NCI-H345 (cell line): ENCODE measurements at places on chromosomes 1 and 21.

- no peak for DNase-seq
These were observed 481.1 kb upstream of the PTBP2 start for GRCh38 chr1:96240438-96240837.

- no peak for DNase-seq
These were observed 34.6 kb downstream of the COQ8A start for GRCh38 chr1:226974544-226975258.

- DNase-seq: peak; percentile 58
These were observed 212.5 kb downstream of the TOMM20 start for GRCh38 chr1:234915924-234916675.

- DNase-seq: no peak
These were observed 481.1 kb upstream of the USP24 start for GRCh38 chr1:55696181-55696754.

DNA sequence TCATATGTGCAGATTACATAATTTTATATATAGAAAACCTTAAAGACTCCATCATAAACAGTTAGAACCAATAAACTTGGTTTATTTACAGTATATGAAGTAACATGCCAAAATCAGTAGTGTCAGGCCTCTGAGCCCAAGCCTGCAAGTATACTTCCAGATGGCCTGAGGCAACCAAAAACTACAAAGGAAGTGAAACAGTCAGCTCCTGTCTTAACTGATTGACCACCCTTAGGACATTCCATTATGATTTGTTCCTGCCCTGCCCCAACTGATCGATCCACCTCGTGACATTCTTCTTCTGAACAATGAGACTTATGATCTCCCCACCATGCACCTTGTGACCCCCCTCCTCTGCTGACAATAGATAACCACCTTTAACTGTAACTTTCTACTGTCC, 630.3 kb downstream of the AMY1C start:
- DNase-seq: no peak

GRCh38 chr21:27953340-27954045, 986.6 kb upstream of the ADAMTS5 start:
- no peak for DNase-seq

DNA sequence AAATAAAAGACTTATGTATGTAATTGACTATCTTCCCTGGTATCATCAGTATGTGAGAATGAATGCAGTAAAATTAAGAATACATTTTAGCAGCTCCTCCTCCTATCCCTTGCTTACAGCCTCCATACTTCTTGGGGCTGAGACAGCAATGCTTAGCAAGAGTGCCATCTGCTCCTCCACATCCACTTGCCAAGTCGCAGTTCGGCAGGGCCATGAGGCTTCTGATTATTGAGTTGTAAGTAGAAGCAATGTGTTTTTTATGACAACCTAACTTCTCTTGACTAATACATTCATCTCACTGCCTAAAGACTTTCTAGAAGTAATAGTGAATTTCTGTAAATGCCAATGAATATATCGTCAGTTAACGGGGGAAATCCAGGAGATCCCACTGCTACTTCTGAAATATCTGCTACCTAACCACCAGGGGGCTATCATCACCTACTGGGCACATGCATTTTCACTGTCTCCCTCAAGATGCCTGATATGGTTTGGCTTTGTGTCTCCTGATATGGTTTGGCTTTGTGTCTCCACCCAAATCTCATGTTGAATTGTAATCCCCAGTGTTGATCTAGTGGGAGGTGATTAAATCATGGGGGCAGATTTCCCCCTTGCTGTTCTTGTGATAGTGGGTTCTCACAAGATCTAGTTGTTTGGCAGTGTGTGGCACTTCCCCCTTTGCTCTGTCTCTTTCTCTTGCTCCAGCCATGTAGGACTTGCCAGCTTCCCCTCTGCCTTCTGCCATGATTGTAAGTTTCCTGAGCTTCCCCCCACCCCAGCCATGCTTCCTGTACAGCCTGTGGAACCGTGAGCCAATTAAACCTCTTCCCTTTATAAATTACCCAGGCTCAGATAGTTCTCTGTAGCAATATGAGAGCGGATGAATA, 59.6 kb downstream of the EXTL2 start:
- no peak for DNase-seq

- DNase-seq: no peak
These were observed 23.4 kb upstream of the EFHD2 start for GRCh38 chr1:15386164-15386749.

GRCh38 chr21:43812957-43813655, 23.7 kb downstream of the RRP1 start:
- no peak for DNase-seq

DNA sequence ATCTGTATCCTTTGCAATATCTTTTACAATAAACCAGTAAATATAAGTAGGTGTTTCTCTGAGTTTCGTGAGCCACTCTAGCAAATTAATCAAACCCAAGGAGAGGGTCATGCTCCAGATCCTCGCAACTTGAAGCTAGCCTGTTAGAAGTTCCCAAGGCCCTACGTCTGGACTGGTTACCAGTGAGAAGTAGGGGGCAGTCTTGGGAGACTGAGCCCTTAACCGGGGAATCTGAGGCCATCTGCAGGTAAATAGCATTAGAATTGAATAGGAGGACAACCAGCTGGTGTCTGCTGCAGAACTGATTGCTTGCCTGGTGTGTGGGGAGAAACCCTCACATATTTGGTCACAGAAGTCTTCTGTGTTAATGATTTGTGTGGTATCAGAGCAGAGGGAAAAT, 190.5 kb downstream of the RYR2 start:
- no peak for DNase-seq

GRCh38 chr1:172818841-172819527, 160.1 kb downstream of the FASLG start:
- DNase-seq: no peak

- no peak for DNase-seq
These were observed 113.0 kb downstream of the WDR3 start for GRCh38 chr1:118042501-118042900.

DNA sequence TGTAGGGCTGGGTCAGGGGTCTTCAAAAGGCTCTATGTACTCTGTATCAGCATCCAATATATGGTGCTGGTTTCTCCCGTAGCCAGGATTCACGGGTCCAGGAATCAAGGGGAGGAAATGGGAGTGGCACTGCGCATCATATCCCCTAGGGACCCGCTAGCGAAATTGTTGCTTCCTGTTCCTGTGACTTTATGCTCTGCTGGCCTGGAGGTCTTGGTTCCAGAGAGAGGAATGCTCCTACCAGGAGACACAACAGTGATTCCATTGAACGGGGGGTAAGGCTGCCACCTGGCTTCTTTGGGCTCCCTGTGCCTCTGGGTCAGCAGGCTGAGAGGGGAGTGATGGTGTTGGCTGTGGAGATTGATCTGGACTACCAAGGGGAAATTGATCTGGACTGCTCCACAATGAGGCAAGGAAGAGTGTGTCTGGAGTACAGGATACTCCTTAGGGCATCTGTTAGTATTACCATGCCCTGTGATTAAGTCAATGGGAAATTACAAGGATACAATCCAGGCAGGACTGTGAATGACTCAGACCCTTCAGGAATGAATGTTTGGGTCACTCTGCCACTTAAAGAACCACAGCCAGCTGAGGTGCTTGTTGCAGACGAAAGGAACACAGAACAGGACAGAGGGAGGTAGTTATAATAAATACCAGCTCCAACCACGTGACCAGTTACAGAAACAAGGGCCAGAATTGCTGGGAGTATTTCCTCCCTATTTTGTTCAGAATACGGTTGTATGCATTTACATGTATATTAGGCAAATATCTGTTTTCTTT, 10.2 kb downstream of the SPSB1 start:
- no peak for DNase-seq

- DNase-seq: no peak
These were observed 80.6 kb upstream of the SLFNL1 start for GRCh38 chr1:41101950-41102607.

DNA sequence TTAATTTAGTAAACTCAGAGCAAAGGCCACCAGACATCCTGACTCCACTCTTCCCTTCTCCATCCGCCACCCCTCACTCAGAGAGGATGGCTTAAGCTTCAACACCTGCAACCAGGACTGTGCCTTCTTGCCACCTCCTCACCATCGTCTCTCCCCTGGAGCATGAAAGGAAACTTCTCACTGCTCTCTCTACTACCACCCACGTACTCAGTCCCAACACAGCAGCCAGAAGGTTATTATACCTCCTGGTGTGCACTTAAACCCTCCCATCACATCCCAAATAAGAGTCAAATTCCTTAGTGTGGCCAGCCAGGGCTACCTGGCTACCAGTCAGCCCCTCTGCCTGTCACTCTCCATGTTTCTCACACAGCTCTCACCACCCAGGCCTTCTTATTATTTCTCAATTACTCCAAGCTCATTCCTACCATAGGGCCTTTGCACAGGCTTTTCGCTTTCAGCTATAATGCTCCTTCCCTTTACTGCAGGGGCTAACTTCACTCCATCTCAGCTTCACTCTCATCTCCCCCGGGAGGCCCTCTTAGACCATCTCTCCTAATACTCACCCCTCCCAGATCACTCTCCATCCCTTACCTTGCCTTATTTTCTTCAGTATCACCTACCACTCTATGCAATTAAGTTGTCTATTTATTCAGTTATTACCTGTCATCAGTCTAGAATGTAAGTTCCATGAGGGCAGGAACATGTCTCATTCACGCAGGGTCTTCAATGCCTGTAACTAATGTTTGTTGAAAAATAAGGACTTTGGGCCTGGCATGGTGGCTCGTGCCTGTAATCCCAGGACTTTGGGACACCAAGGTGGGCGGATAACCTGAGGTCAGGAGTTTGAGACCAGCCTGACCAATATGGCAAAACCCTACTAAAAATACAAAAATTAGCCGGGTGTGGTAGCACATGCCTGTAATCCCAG, 137.5 kb downstream of the TOMM20 start:
- DNase-seq: no peak

DNA sequence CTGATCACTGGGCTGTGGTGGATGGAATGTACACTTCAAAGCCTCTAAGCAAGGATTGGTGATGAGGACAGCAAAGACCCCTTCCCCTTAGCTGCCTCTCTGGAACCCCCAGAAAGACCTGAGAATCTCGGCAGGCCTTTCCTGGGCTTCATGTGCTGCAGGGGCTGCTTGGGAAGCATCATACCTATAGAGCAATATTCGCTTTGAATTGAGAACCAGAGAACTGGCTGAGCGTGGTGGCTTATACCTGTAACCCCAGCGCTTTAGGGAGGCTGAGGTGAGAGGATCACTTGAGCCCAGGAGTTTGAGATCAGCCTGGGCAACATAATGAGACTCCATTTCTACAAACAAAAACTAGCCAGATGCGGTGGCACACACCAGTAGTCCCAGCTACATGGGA, 22.0 kb downstream of the CSF1 start:
- no peak for DNase-seq

- no peak for DNase-seq
These were observed 95.6 kb upstream of the C1orf87 start for GRCh38 chr1:60169206-60169605.

- DNase-seq: no peak
These were observed 4.8 kb downstream of the S1PR1 start for GRCh38 chr1:101241485-101242225.

GRCh38 chr1:93078638-93078985, 471 bp upstream of the MTF2 start:
- DNase-seq: no peak

GRCh38 chr1:30920827-30921226, 12.3 kb upstream of the SDC3 start:
- no peak for DNase-seq

DNA sequence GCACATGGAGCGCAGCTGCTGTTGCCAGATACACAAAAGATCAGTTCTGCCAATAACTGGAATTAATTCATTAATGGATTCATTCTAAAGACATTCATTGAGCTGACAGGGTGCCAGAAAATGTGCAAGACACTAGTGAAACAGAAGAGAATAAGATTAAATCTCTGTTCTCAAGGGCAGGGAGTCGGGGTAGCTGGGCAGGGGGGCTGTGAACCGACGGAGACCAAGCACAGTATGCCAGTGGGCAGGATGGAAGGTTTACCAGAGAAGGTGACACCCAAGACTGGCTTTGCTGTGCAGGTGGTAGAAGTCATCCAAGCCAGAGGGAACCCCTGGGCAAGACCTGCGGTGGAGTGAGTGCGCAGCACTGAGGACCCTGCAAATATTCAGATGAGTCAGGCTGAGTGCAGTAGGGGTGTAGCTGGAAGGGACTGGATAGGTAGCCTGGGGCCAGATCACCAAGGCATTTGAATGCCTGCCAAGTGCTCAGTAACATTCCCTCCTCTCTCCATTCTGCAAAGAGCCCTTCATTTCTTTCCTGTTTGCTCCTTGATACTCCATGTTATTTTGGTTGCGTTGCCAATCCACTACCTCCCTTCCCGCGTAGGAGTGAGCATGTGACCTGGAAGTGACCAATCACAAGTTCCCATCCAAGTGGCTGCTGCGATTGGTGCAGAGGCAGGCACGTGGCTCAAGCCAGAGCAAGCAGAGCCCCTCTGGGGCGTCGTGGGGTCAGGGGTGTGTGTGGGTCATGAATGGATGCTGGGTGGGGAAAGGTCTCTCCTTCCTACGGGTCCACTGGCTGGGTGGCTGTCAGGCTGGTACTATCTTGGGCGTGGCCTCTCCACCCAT, 413.1 kb downstream of the PTPRU start:
- peak; percentile 89 for DNase-seq

GRCh38 chr21:41600556-41600955, 92.6 kb upstream of the TMPRSS2 start:
- no peak for DNase-seq

DNA sequence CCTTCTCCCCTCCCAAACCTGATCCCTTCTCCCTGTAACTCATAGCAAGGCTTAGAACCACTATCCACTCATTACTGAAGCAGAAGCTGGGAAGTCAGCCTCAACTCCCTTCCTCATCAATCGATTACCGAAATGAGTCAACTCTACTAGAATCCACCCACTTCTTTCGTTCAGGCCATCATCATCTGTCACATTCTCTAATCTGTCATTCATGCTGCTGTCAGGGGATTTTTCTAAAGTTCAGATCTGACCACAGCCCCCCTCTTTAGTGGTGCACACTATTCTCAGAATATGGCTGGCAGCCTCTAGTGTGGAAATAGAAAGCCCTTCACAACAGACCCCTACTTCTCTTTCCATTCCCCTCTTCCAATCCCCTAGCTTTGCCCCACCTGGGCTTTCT, 5.1 kb downstream of the NT5C1A start:
- no peak for DNase-seq

DNA sequence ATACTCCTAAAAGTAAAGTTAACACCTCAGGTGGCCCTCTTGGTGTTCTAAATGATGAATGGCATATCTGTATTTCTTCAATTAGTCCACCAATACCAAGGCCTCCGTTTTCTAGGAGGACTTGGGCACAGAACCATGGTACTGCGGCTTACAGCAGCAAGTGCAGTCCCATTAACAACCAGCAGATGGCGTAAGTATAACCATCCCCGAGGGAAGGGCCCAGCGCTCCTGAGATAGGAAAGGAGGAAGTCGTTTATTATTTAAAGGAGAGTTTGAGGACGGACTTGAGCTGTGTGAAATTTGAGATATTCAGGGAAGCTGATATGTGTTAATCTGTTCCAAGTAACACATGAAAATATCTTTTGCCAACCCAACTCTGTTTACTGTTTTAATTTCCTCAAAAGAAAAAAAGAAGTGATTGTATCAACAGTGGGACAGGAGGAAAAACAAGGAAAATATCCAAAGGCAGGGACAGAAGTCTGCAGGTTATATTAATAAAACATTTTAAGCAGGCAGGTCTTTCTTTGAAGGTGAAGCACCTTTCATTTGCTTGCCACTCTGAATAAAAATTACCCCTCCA, 37.7 kb upstream of the KCNJ15 start:
- DNase-seq: peak; percentile 56

GRCh38 chr1:46493316-46494032, 3.8 kb downstream of the DMBX1 start:
- DNase-seq: no peak
